ENCODE measurements at places on chromosomes 12 and 14.
A peak's percentile ranks its signal among the peaks of the same experiment; 100 is the strongest.

- DNase-seq, result peak; percentile 82
Measured at GRCh38 chr12:6697584-6698351, 2.8 kb downstream of the PIANP start.

DNA sequence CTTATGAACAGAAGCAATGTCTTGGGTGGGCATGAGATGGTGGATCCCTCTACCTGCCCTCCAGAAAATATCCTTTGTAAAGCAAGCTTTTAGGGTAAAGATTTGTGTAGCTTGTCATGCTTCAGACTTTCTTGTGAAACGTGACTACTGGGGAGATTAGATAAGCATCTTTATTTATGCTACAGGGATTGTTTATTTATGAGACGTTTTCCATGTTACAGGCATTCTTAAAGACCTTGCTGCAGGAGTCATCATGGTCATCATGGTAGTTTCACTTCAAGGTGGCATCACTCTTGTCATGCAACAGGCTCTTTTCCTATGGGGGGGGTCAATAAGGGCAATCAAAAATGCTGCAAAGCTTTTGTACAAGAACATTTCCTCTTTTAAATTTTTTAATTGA is 8.2 kb upstream of the MIS18BP1 start:
- no peak for DNase-seq

- no peak for DNase-seq
Measured at GRCh38 chr14:97071177-97071576, 274.0 kb downstream of the VRK1 start.

GRCh38 chr12:3071107-3071506 is 6.1 kb upstream of the TSPAN9 start:
- no peak for DNase-seq

Measured in AG20443 (cell line).